Activated CD4-positive, alpha-beta T cell treated with anti-CD3 and anti-CD28 coated beads for 48 hours (primary cell): ENCODE measurements at places on chromosomes 3 and 15.
A peak's percentile ranks its signal among the peaks of the same experiment; 100 is the strongest.

DNA sequence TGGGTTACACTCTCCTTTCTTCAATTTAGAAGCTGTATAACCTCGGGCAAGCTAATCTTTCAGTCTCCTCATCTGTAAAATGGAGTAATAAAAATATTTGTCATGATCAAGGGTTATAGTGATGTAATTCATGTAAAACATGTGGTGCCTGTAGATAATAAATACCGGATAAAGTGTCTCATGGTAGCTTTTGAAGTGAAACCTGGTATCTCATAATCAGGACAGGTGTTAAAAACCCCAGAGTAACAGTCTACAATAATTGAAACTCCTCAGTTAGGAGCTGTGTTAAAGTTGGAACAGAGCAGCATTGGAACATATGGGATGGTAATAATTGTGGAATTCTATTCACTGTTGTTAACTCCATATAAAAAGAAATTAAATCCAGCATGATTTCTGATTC, 884 bp upstream of the KNL1 start:
- DNase-seq = no peak

DNA sequence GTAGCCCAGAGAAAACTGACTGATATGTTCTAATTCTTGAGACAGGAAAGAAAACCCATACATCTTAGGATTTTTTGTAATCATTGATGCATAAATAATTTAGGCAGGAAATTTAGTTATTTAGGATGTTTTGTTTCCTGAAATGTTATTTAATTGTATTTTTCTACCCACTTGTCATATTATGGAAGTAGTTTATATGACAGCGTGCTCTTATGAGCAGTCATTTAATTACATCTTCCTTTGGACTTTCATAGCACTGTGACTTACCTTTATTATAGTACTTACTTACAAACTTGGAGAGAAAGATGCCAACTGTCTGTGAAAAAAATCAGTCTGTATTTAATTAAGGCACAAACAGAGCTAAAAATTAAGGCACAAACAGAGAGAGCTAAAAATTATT, 65.0 kb downstream of the AKAP13 start:
- no peak for DNase-seq

DNA sequence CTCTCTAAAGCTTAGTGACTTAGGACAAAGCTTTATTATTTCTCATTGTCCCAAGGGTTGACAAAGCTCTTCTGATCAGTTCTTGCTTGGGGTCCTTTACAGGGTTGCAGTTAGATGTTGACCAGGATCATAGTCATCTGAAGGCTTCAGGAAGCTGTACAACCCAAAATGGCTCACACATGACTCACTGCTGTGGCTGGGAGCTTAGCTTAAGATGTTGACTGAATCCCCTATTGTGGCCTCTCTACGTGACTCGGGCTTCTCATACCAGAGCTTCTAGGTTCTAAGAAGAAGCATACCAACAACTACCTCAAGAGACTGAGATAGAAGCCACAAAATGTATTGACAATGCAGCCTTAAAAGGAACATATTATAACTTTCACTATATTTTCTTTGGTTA, 569.6 kb upstream of the ROBO2 start:
- no peak for DNase-seq

DNA sequence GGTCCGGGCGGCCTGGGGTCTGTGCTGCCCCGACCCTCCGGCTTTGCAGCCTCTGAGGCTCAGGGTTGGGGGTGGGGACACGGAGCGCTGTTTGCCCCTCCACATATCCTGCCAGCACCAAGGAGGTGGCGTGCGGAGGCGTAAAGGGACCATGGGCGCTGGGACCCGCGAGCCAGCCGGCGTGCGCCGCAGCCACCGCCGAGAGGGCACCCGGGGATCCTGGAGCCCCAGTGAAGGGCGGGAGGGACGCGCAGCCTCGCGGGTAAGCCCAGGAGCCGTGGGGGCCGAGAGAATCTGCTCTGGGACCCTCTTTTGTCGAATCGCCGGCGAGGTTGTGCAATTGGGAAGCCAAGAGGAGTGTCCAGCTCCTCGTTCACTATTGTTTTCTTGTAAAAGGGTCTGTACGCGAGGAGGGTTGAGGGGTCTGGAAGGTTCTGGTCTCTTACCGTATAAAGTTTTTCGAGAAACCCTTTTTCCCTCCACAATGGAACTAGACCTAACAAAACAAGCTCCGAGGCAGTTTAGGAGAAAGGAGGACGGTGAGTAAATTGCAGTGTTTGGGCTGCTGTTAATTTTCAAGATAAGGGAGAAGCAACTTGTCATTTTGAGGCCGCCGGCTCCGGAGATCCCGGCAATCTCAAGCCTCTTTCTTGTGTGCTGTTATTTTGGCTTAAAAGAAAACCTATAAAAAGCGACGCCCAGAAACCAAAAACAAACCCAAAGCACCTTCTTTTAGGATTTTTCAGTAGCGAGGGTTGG, 29.9 kb upstream of the ST3GAL6 start:
- DNase-seq = peak; percentile 13

GRCh38 chr3:69370156-69370883, 15.6 kb downstream of the FRMD4B start:
- peak; percentile 27 for DNase-seq

- no peak for DNase-seq
Observed at GRCh38 chr3:114673481-114673880, 379.7 kb downstream of the TIGIT start.

DNA sequence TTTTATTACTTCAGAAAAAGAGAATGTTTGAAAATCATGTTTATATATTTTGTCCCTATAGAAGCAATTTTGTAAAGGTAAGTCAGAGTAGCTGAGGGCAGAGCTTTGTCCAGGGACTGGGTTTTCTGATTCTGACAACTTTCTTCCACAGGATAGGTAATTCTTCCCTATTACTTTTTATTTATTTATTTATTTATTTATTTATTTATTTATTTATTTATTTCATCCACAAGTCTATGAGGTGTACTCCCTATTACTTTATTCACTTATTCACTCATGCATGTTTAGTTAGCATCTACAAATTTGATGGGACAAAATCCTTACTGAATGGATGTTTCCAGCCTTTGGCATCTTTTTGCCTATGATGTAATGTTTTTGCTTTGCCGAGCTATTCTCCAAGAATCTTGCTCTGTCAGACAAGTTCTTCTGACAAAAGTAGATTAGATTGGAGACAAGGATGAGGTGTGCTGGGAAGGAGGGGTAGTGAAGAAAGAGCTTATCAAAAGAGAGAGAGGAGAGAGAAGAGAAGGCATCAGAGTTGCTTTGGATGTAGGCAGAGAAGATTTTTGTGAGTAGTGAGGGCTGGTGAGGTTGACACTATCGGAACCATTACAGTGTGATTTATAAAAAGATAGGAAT, 119.4 kb downstream of the SPATA16 start:
- no peak for DNase-seq

DNA sequence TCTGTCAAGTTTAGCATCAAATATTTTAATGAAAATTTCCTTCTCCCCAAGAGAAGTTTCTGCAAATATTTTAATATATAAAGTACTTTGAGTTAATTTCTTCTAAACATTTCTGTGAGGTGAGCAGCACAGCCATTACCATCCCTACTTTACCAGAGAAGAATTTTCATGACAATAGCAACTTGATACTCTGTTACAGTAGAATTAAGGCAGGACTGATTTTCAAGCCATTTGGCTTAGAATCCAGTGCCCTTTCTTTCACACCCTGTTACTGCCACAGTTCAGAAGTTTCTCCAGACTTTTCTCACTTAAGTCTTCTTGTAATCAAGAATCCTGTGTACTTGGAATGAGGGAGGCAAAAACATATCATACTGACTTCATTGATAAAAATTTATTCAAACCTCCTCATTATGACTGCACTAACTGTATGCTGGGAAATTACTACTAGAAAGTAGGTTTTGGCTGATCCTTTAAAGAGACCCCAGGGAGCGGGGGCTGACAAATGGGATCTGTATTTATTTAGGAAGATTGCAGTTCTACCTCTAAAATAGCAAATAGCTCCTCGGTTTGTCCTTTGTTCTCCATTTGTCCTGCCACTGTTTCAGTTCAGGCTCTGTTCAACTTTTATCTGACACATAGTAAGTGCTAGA, 557.0 kb upstream of the SGO1 start:
- no peak for DNase-seq
